ENCODE measurements at places on chromosomes 4 and X. TPM values are rescaled to one million over a fixed set of nuclear protein-coding genes. Genes with fewer than 3 reads are reported as not detected.

SEPTIN6 gene
- 7.3 TPM for total RNA-seq

SLBP gene
- 56.4 TPM for total RNA-seq

SYTL5 gene
- 4.6 TPM for total RNA-seq

SHROOM3 gene
- 12.3 TPM for total RNA-seq

ELOVL6 gene
- total RNA-seq, result 10.6 TPM

NAP1L3 gene
- total RNA-seq, result not detected

MSX1 gene
- 3.8 TPM for total RNA-seq

RTL3 gene
- not detected for total RNA-seq

CXCL11 gene
- total RNA-seq, result 0.68 TPM

PI4K2B gene
- total RNA-seq, result 15.2 TPM

TLL1 gene
- total RNA-seq, result 0.50 TPM

NHSL2 gene
- not detected for total RNA-seq

LRAT gene
- total RNA-seq, result 18.8 TPM

PCDH11X gene
- total RNA-seq, result not detected

LIN54 gene
- total RNA-seq, result 9.5 TPM

SPP1 gene
- not detected for total RNA-seq

CENPU gene
- total RNA-seq, result 5.3 TPM

ADH1A gene
- total RNA-seq, result not detected

NHS gene
- total RNA-seq, result 3.4 TPM

ASIC5 gene
- not detected for total RNA-seq

BEX5 gene
- 1.7 TPM for total RNA-seq

All from nasal cavity respiratory epithelium epithelial cell of viscerocranial mucosa (primary cell).